ENCODE measurements at places on chromosomes 12 and 14. TPM values are rescaled to one million over a fixed set of nuclear protein-coding genes. Genes with fewer than 3 reads are reported as not detected.

The POTEM gene
- polyA plus RNA-seq, result not detected

The CCDC38 gene
- polyA plus RNA-seq, result not detected

The EML5 gene
- polyA plus RNA-seq, result 0.06 TPM

The PLEK2 gene
- polyA plus RNA-seq, result 0.84 TPM

The PPP2R3C gene
- polyA plus RNA-seq, result 7.6 TPM

The TEX52 gene
- not detected for polyA plus RNA-seq

The C2CD5 gene
- 8.6 TPM for polyA plus RNA-seq

The C12orf50 gene
- not detected for polyA plus RNA-seq

The RARG gene
- polyA plus RNA-seq, result 9.9 TPM

The TUBA1C gene
- 2,352 TPM for polyA plus RNA-seq

The C1QL4 gene
- polyA plus RNA-seq, result not detected

The BMP4 gene
- 311 TPM for polyA plus RNA-seq

The RD3L gene
- polyA plus RNA-seq, result not detected

The INSM2 gene
- not detected for polyA plus RNA-seq

The CYP27B1 gene
- polyA plus RNA-seq, result 0.62 TPM

The DHRS2 gene
- polyA plus RNA-seq, result 0.10 TPM

The MIP gene
- not detected for polyA plus RNA-seq

The ABCD2 gene
- not detected for polyA plus RNA-seq

The MYH7 gene
- not detected for polyA plus RNA-seq

The SSPN gene
- polyA plus RNA-seq, result 1.3 TPM

The MUCL1 gene
- polyA plus RNA-seq, result not detected

The AJUBA gene
- polyA plus RNA-seq, result 50.0 TPM

The AQP6 gene
- polyA plus RNA-seq, result not detected

The TMEM229B gene
- 0.03 TPM for polyA plus RNA-seq

The ALDH1L2 gene
- polyA plus RNA-seq, result 1.5 TPM

The MYF6 gene
- polyA plus RNA-seq, result not detected

The RASAL1 gene
- polyA plus RNA-seq, result not detected

The RNF212B gene
- not detected for polyA plus RNA-seq

The TMBIM6 gene
- polyA plus RNA-seq, result 579 TPM

The SETD1B gene
- 2.6 TPM for polyA plus RNA-seq

The RHEBL1 gene
- polyA plus RNA-seq, result 2.2 TPM

The OTUB2 gene
- 0.70 TPM for polyA plus RNA-seq

The SERPINA9 gene
- polyA plus RNA-seq, result not detected

The CLEC2A gene
- polyA plus RNA-seq, result not detected

The TMEM116 gene
- polyA plus RNA-seq, result 2.9 TPM

The DENND5B gene
- 10.3 TPM for polyA plus RNA-seq
